ENCODE measurements at places on chromosomes 2 and 18.

GRCh38 chr2:233240897-233241296 is 10.6 kb upstream of the ATG16L1 start:
- DNase-seq, result no peak

- no peak for DNase-seq
These were observed 5.8 kb downstream of the PSD4 start for GRCh38 chr2:113179446-113180045.

GRCh38 chr2:144707736-144708326 is 187.9 kb upstream of the ZEB2 start:
- no peak for DNase-seq

GRCh38 chr2:58266211-58266610 is 25.1 kb upstream of the FANCL start:
- DNase-seq, result no peak

DNA sequence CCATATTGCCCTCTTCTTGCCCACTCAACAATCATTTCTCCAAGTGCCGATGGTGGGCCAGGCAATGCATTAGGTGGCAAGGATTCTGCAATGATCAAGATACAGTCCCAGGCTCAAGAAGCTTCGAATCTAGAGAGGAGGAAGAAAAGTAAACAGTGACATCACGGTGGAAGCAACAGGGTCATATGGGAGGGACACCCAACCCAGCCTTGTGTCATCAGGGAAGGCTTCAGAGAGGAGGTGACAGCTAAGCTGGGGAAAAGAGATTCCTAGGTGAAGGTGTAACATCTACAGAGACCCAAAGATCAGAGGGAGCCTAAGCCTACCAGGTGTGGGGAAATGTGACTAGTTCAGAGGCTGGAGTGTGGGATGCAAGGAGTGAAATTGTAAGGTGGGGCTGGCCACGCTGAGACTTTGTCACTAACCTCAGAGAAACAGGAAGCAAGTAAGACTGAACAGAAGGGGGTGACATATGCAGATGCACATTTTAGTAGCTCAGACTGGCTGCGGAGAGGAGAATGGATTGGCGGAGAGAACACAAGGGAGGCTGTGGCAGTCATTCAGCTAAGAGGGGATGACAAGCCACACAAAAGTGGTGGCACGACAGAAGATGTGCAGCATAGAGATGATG is 104.9 kb downstream of the ANKRD44 start:
- no peak for DNase-seq

- DNase-seq, result no peak
These were observed 39.0 kb downstream of the TGFA start for GRCh38 chr2:70514612-70515055.

DNA sequence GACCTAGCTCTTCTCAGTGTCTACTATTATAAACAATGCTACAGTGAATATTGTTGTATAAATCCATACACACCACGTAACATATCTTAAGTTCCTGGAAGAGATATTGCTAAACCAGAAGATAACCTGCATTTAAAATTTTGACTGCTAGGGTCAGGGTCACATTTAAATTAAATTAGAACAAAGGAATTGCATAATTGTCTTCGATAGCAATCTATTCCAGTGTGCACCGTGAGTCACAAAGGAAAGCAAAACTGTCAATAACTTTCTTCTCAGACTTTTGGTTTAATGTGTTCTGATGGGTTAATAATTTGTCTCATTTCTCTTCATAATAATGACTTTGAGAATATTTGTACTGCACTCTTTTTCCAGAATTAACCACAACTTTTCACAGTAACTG is 4.2 kb downstream of the GEN1 start:
- no peak for DNase-seq

- no peak for DNase-seq
These were observed 76.4 kb downstream of the TANC1 start for GRCh38 chr2:159044804-159045286.

GRCh38 chr18:72742002-72742401 is 125.8 kb downstream of the NETO1 start:
- no peak for DNase-seq

GRCh38 chr2:222594679-222595078 is 61.2 kb downstream of the FARSB start:
- DNase-seq, result no peak

DNA sequence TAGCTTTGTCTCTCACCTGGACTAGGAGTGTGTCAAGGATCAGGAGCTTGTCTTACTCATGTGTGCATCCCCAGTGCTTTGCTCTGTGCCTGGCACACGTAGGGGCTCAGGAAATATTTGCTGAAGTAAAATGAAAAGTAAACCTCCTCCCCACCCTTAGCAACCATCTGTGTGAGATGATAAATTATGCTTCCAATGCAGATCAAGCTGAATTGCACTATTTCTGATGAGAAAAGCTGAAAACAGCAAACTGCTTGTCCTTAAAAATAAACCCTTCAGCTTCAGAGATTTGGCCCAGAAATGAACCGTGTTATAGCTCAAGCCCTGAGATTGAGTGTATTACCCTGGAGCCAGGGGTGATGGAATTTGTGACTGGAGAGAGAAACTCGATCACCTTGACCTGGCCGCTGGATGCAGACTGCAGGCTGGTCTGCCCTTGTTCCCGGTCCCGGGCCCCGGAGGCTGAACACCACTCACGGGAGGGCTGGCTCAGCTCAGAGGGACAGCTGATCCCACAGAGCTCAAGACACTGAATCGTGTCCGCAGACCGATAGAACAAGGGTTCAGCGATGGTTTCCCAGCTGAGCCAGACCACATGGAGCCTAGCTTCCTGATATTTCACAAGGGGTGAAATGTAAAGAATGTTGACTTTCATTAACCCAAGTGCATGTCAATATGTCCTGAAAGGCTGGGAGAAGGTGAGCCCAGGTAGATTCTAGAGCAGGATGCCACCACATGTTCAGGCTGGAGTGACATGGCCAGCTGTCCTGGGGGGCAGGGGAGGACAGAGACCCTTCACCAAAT is 50.5 kb downstream of the DDX1 start:
- DNase-seq, result no peak

DNA sequence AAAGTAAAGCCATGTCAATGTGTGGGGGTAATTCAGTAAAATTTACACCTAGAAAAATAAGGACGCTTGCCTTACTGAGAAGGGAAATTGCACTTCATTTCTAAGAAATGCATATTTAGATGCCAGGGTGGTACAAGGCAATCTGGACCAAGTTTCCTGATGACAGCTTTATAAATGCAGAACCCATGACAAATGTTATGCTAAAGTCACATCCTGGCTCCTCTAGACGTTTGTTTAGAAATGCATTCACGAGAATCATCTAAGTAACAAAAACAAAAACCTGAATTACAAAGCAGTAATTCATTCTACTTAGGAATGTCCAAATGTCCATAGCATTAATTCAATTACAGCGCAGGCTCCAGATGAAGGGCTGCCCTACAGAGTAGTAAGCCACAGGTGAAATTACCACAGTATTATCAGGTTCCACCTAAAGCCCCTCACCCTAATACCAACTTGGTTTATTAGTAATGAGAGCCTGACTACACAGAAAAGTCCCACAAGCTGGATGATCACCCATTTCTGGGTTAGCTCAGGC is 49.8 kb downstream of the REV1 start:
- DNase-seq, result no peak

DNA sequence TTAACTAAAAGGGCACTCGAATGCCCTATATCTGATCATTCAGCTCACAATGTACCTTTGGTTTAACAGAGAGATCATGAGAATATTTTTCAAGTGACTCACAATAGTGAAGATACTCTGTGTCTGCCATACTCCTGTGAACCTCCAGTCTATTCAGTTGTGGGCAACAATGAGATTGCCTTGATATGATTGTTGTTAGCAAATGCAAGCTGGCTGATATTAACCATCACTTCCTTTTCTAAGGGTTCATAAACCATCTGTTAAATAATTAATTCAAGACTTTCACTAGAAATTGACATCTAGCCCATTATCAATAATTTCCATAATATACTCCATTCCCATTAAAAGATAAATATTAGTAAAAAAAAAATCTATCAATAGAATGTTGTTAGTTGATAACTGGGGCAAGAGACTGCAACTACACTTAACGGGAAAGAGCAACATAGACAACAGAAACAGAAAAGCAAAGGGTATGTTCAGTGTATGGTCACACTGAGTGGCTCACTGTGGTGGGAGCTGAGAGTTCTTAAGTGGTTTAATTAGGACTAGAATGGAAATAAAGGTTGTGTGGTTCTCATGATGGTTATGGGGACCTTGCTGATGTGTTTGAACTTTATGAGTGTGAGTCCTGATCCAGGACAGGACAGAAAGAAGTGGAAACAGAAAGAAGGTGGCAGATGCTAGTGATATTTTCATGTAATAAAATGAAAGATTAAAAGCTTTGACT is 11.9 kb downstream of the IL18RAP start:
- DNase-seq, result no peak

- no peak for DNase-seq
These were observed 631 bp downstream of the GYPC start for GRCh38 chr2:126656431-126657147.

DNA sequence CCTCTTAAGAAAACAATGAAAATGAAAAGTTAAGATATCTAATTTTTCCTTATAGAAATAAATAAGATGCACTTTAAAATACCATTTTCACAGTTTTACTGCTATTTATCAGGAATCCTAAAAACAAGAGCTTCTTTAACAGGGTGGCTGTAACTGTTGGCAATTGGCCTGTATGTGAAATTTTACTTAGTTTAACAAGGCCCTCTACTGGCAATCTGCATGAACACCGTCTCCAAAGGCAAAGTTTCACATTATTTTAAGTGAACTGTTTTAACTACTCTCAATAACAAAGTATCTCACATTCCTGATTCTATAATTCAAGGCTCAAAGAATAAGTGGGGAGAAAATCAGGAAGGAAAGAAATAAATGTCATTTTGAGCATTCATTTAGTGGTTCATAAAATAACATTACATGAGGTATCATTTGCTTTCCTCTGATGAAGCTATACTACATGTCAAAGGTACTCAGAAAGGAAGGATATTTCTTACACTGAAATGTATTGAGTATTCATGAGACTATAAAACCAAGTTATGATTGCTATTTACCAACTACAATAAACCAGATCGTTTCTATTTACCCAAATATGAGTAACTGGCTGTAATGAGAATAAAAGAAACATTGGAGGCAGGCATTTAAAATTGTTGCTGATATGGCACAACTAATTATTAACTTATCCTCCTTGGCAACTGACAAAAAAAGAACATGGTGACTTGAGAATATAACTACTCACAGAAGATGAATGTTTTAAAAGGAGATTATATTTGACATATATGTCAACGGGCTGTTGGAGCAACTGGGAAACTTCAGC is 7.0 kb downstream of the NCKAP5 start:
- no peak for DNase-seq

DNA sequence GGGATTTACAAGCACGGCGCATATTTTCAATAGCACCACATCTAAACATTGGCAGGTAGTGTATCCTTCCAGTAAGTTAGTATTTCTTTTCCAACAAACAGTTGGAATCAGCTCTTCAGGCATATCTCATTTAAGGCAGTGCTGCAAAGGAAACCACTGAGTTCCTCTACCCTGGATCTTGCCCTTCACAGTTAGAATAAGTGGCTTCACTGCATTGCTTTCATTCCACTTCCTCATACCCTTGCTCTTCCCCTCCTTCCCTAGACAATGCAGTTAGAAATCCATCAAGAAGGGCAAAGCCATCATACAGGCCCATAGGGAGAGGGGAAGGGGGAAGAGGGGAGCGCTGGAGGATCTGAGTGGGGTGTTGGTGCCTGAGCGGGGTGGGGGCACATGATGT is 173.7 kb downstream of the FBXO15 start:
- DNase-seq, result no peak

- DNase-seq, result no peak
These were observed 22.1 kb upstream of the PXDN start for GRCh38 chr2:1766425-1766824.

DNA sequence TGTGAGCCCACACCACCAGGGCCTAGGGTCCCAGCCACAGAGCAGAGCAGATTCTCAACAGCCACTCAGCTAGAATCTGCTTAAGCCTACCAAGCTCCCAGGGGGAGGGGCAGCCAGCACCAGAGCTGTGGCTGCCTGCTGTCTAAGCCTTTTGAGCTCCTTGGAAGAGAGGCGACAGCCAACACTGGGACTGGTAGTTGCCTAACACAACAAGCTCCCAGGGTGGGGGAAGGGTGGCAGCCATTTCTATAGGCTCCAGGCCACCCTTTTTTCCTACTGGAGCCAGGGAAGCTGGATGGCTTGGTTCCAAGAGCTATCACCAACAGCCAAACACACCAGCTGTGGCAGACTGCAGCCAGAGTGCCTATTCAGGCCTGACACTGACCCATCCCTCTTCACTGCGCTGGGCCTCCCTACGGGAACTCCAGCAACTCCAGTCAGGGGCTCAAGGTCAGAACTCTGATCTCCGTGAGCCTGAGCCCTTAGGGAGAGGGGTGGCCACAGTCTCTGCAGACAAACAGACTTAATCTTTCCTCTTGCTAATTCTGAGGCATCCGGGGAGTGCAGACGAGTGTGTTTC is 1824.3 kb upstream of the CELF4 start:
- no peak for DNase-seq

GRCh38 chr18:621291-622043 is 24.7 kb downstream of the CLUL1 start:
- DNase-seq, result no peak

DNA sequence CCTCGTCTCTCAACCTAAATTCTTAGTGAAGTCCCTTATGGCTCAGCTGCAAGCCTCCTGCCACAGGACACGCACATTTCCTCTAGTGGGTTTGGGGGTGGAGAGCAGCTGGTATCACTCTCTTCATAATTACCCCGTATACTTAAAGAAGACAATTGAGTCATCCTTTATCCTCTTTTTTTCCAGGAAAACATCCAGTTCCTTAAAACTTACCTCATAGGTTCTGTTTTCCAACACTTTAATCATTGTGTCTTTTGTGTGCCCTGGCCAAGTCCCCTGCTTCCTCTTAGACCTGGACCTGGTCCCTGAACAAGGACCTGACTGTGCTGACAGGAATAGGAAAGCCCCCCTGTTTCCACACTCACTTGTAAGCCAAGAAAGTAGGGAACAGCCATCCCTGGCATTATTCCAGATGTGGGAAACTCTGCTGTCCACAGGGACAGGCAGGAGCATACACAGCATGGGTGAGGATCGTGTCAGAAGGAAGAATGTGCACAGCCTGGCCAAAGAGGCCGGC is 42.3 kb upstream of the MYO1B start:
- no peak for DNase-seq

DNA sequence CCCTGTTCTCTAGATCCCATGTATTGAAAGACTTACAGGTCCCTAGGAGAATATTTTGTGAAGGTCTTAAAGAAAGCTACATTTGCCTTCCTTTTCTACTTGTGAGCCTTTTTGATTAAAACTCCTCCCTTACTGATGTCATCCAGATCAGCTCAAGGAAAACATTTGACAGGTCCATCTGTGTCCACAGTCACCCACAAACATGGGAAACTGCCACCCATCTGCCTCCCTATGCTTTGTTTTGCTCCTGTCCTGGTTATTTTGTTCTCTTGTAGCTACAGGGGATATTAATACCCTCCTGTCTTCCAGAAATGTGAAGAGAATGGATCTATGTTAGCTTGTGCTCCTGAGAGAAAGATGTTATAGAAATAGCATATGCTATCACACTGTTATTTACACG is 203.6 kb upstream of the GALNT5 start:
- no peak for DNase-seq

DNA sequence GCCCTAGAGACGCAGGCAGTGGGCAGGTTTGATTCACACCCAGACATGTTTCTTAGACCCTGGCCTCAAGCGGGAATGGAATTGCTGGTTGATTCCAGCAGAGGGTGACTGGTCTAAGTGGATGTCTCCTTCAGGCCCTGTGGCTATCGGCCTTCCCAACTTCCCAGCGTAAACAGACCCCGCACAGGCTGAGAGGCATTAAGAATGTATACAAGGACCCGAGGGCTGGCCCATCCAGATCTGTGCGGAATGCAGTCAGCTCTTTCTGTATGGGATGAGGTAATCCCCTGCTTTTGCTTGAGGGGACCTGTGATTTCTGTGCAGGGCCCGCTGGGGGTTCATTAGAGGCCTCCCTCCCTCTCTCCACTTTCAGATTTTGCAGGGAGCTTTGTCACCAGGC is 6.5 kb downstream of the ACKR3 start:
- no peak for DNase-seq
